ENCODE measurements at places on chromosomes 16 and 17.

DNA sequence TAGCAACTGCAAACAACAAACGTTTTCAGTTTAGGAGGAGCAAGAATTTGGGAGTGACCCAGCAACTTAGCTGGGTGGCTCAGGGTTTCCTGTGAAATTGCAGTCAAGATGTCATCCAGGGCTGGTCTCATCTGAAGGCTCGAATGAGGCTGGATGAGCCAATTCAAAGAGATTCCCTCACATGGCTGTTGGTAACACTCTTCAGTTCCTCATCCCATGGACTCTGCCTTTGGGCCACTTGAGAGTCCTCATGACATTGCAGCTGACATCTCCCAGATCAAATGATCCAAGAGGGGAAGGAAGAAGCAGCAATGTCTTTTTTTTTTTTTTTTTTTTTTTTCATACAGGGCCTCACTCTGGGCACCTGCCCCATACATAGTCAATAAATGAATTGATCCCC lies 26.3 kb downstream of the UBALD1 start:
- no peak for DNase-seq

GRCh38 chr17:17001874-17002520 lies 30.1 kb upstream of the TNFRSF13B start:
- no peak for DNase-seq

GRCh38 chr16:72159386-72159785 lies 12.6 kb downstream of the PMFBP1 start:
- no peak for DNase-seq

GRCh38 chr16:84582958-84583516 lies 34.8 kb downstream of the COTL1 start:
- DNase-seq = peak; percentile 90

All from renal cortical epithelial cell (primary cell).